ENCODE measurements at places on chromosomes 6 and 20. TPM values are rescaled to one million over a fixed set of nuclear protein-coding genes. Genes with fewer than 3 reads are reported as not detected.

DNA sequence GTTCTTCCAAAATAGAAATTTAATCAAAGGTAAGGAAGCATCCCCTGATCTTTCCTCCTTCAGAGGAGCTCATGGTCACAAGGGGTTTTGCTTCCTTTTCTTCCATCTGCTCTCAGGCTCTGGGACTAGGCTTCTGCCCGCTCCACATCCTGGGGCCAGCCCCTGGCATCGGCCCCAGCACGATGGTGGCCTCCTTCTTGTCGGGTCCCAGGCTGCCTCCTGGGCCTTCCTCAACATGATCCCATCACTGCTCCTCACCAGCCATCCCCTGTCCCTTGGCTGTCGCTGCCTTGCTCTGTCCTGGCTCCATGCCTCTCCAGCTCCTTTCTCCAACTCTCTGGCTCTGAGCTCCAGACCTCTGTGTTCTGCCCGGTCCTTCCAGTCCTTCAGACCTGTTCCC is 4.1 kb downstream of the PHACTR3 start:
- no peak for DNase-seq

DNA sequence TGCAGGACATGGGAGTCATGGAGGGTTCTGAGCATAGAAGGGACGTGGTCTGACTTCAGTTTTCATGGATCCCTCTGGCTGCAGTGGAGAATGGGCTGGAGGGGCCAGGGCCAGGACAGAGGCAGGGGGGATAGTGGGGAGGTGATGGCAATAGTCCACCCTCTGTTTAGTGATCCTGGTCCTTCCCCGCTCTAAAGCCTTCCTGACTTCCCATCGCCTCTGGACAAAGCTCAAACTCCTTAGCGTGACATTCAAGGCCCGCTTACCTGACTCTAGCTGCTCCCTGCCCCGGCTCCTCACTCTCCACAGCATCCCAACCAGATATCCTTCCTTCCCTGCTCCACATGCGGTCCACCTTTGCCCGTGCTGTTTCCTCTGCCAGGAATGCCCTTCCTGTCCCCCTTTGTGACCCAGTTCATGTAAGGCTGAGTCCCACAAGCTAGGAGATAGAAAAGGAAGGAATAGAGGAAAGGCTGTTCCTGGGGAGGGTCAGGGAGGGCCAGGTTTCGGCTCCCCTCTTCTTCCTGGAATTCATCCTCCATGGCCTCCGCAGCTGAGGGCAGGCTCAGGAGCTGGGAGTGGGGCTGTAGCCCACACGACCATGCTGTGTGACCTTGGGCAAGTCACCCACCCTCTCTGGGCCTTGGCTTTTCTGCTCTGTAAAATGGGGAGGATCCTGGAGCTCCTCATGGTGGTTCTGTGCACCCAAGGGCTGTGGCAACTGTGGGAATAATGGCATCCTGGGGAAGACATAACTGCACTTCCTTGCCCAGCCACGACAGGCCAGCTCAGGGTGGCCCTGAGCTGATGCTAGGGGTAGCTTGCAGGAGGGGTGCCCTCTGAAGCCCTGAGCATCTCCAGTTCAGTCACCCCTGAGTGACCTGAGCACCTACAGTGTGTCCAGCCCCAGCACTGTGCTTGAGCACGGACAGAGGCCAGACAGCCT is 116.1 kb downstream of the CEBPB start:
- no peak for DNase-seq

- DNase-seq: no peak
These were observed 374.8 kb upstream of the EPHA7 start for GRCh38 chr6:93794166-93794565.

DNA sequence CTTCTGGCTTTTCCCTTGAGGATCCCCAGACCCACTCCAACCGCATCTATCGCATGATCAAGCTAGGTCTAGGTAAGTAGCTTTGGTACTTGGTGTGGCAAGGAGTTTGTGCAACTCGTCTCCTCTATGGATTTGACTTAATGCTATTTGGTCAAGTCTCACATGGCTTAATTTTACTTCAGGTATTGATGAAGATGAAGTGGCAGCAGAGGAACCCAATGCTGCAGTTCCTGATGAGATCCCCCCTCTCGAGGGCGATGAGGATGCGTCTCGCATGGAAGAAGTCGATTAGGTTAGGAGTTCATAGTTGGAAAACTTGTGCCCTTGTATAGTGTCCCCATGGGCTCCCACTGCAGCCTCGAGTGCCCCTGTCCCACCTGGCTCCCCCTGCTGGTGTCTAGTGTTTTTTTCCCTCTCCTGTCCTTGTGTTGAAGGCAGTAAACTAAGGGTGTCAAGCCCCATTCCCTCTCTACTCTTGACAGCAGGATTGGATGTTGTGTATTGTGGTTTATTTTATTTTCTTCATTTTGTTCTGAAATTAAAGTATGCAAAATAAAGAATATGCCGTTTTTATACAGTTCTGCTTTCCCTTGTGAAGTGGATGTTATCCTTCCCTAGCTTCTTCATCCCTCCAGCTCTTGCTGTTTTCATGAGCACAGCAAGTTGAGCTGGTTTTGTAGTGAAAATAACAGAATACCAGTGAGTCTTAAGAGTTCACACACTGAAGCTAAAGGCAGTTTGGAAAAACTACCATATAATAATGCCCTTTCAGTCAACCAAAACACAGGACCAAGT is 3.8 kb downstream of the SLC35B2 start:
- DNase-seq: no peak

DNA sequence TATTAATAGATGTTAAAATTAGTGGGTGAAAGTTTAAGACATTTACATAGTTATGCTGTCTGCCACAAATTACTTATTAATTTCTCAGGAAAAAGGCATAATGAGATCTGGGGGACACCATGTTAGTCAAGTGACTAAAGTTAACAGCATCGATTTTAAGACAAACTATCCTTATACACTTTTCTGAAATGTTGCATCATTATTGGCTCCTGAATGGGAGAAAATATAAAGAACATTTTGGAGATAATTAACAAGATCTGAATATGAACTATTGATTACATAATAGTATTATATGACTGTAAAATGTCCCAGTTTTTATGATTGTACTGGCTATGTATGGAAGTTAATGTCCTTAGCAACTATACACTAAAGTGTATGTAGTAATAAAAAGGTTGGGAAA is 7.9 kb downstream of the OR2B3 start:
- no peak for DNase-seq

DNA sequence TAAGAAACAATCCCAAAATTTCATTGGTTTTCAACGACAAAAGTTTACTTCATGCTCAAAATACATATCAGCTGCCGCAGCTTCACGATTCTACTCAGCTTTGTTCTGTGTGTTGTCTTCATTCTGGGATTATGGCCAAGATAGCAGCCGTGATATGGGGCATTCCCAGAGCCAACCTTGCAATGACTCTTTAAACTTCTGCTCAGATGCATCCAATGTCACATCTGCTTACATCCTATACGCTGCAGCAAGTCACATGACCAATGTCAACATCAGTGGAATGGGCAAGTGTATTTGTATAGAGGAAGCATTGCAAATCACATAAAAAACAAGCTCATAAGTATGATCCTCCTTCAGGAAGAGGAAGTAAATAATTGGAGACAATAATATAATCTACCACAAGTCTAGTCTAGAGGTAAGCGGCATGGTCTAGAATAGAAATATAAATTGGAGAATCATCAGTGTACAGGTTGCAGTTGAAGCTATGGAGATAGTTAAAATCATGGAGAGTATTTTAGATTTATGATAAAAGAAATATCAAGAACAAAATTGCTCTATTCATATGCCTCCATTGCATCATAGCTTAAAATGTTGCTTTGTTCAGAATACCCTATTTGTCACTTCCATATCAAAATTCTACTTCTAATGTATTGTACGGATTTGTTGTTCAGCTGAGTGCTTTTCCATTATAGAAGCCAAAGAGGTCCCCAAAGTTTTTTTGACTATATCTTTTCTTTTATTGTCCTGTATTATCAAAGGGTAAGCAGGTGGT is 7.2 kb upstream of the C6orf141 start:
- no peak for DNase-seq

DNA sequence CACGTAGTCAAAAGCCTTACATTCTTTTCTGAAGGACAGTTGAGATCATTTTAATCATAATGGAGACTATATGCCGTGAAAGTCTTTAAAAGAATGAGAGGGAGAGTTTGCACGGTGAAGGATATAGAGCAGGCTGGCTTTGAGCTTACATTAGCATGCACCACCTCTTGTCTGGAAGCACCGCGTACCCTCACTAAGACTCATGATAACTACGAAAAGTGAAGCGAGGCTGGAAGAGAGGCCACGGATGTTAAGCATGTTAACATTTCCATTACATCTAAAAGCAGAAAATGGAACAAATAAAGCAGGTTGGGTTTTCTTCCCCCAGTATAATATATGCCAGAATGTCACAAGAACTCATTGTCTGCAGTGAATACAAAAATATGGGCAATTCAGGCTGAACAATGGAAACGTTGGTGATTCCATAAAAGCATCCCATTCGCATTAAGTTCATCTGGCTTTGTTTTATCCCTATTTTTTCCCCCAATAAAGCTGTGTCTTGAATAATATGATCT is 40.6 kb upstream of the NKX2-2 start:
- DNase-seq: no peak

DNA sequence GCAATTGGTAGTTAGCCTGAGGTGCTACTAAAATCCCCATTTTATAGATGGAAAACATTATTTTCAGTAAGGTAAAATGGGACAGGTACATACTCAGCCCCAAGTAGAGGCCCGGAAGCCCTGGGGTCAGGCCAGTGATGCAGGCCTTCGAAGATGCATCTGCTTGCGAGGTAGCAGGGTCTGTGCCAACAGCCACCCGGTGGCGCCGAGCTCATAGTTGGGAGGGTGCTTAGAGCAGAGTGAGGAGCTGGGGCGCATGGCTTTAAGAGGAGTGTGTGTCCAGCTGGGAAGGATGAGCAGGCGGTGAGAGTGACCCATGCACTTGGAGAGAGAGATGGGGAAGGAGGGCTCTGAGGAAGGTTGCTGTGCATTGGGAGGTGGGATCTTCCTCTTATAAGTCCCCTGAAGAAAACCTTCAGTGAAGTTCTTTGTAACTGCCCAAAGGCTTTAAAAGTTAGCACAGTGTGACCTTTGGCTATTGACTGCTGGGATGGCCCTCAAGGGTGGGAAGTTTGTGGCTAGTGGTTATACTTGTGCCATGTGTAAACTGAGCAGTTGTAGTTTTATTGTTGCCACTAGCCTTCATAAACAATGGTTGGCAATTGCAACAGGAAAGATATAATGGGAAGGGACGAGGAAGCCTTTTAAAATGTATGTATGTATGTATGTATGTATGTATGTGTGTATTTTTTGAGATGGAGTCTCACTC is 71.1 kb downstream of the TOX2 start:
- no peak for DNase-seq

GRCh38 chr6:132751828-132752227 is 5.9 kb downstream of the VNN2 start:
- DNase-seq: no peak

DNA sequence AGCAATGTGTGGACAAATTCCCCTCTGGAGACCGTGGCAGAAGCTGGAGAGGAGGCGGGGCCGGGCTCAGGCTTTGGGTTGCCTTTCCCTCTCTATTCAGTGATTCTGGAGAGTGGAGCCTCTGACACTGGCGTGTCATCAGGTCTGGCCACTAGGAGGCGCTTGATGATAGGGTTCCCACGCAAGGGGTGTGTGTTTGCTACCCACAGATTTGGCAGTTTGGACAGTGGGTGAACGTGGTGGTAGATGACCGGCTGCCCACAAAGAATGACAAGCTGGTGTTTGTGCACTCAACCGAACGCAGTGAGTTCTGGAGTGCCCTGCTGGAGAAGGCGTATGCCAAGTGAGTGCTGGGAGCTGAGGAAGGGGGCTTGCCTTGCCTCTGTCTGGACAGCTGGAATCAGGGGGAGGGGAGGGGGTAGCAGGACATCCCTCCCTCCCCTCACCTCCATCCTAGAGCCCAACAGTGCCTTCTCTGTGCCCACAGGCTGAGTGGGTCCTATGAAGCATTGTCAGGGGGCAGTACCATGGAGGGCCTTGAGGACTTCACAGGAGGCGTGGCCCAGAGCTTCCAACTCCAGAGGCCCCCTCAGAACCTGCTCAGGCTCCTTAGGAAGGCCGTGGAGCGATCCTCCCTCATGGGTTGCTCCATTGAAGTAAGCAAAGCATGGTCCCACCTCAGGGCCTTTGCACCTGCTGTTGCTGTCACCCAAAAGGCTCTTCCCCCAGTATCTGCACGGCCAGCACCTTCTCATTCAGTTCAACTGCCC is 14.3 kb downstream of the CAPN11 start:
- peak; percentile 89 for DNase-seq

DNA sequence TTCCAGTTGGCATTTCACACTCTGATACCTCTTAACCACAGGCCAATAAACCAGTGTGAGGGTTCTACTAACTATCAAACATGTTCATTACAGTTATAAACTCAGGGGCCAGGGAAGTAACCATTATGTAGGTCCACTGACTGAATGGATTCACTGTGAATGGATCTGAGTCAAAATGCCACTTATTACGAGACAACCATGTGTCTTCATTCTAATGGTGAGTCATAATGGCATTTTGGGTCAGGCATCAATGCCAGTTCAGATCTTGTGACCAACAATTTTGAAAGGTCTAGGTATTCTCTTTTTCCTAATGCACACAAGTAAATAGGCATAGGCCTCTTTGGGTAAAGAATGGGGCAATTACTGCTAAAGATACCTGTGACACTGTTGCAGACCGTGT is 112.2 kb upstream of the HEY2 start:
- DNase-seq: no peak

- no peak for DNase-seq
These were observed 32.3 kb upstream of the SULF2 start for GRCh38 chr20:47817573-47817972.

GRCh38 chr6:151109869-151110575 is 129.7 kb upstream of the AKAP12 start:
- DNase-seq: no peak

DNA sequence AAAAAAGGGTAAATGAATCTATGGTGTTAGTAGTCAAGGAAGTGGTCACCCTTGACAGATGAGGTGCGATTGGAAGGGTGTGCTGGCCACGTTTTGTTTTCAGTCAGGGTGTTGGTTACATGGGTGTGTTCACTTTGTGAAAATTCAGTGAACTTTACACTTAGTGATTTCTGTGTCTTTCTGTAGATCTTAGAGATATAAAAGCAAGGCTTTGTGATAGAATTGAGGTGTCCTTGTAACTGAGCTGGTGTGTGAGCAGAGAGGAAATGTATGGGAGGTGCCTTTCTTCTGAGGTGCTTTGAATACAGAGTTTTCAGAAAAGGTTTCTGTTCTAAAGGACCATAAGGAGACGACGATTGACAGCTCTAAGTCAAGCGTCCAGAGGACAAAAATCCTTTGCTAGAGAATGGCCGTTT is 90.5 kb downstream of the SAMD3 start:
- no peak for DNase-seq

- peak; percentile 69 for DNase-seq
These were observed 1.5 kb downstream of the RBM38 start for GRCh38 chr20:57392512-57393271.

The RNF39 gene
- not detected for total RNA-seq

The LY6G6D gene
- total RNA-seq: not detected

The GJA1 gene
- 160 TPM for total RNA-seq

The TCF21 gene
- 7.8 TPM for total RNA-seq

The SLC22A2 gene
- not detected for total RNA-seq

The RBPJL gene
- total RNA-seq: not detected

The ACOT8 gene
- 20.2 TPM for total RNA-seq
